GOT3 (cell line): ENCODE measurements at places on chromosomes 4 and X.

- DNase-seq: no peak
Observed at GRCh38 chr4:30763321-30763727, 43.2 kb downstream of the PCDH7 start.

- DNase-seq: no peak
Observed at GRCh38 chrX:2781226-2781571, 29.4 kb downstream of the XG start.

DNA sequence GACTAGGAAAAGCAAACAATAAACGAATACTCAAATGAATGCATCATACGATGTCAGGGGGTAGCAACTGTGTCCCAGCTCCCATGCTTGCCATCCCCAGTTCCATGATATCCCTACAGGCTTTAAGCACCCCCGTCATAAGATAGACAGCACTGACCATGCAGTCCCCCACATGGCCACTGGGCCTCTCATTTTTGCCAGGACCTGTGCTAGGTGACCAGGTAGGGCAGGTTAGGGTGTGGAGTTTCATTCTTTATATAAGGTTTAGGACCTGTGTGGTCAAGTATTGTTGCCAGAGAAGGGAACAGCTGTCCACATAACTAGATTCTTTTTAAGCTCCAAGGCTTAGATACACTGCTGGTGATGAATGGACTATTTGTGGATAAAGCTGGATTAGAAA is 9.7 kb downstream of the PPEF2 start:
- no peak for DNase-seq

DNA sequence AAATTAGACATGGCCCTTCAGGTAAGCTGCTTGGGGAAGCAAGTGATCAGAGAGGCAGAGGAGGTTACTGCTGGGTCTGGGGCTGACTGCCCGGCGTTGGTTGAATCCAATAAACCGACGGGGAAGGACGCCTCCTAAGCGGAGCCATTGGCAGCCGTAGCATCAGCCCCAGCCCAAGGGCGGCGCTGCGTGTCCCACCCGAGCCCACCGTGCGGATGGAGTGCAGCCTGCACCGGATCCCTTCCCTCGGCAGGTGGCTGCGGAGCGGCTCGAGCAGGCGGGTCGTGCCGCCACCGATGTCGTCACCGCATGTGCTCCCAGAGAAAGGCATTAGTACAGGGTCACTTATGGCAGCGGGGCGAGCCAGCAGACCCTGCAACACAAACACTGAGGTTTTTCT is 82.1 kb downstream of the ALPK1 start:
- no peak for DNase-seq

GRCh38 chr4:1137850-1138249 is 24.5 kb upstream of the RNF212 start:
- no peak for DNase-seq

- no peak for DNase-seq
Observed at GRCh38 chrX:43741843-43742573, 85.9 kb downstream of the MAOA start.

DNA sequence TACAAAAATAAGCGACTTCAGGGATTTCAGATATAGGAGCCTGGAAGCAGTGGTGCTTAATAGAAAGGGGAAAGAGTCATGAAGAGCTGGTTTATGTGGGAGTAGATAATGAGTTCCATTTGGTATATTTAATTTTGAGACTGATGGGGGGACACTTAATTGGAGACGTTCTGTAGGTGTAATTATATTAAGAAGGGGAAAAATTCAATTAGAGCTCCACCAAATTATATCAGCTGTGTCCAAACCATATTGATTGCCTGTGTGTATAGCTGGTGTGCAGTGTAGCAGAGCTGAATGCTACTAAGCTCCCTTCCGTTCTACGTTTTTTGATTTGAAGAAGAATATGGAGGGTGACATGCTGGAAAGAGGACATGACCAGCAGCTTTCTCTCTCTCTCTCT is 282.3 kb downstream of the DMD start:
- DNase-seq: no peak

GRCh38 chr4:24625091-24625490 is 40.7 kb upstream of the DHX15 start:
- no peak for DNase-seq

- DNase-seq: no peak
Observed at GRCh38 chrX:42797651-42798269, 19.8 kb upstream of the PPP1R2C start.

DNA sequence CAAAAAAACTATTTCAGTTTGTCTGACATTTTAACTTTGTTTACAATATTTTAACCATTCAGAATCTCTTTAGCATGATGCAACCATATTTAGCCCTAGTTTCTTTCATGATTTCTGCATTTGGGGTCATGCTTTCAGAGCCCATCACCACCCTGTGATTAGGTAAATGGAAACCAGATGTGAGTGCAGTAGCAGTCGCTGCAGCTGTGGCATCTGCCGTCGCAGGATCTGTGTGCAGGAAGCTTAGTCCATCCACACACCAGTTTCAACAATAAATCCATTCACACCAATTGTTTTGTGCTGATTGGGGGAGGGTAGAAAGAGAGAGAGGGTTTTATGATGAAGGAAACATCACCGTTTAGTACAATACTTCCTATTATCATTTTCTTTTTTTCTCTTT is 130.5 kb downstream of the CPEB2 start:
- DNase-seq: no peak

DNA sequence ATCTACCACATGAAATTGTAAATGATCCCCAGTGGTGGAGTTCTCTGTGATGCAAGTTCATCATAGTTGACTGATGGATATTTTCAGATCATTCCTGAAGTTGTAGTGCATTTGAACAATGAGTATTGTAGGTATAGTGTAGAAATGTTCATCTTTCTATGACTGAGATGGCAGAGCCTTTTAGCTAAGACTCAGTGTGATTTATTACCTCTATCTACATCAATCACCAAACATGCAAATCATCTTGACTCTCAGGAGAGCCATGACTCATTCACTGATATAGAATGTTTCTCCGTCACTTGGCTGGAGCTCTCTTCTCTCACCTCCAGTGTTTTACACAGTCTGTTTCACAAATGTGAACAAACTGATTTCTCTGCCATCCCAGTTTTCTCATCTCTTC is 392.6 kb downstream of the IL1RAPL1 start:
- DNase-seq: no peak

- DNase-seq: no peak
Observed at GRCh38 chr4:33850371-33850902, 2393.9 kb downstream of the ARAP2 start.

DNA sequence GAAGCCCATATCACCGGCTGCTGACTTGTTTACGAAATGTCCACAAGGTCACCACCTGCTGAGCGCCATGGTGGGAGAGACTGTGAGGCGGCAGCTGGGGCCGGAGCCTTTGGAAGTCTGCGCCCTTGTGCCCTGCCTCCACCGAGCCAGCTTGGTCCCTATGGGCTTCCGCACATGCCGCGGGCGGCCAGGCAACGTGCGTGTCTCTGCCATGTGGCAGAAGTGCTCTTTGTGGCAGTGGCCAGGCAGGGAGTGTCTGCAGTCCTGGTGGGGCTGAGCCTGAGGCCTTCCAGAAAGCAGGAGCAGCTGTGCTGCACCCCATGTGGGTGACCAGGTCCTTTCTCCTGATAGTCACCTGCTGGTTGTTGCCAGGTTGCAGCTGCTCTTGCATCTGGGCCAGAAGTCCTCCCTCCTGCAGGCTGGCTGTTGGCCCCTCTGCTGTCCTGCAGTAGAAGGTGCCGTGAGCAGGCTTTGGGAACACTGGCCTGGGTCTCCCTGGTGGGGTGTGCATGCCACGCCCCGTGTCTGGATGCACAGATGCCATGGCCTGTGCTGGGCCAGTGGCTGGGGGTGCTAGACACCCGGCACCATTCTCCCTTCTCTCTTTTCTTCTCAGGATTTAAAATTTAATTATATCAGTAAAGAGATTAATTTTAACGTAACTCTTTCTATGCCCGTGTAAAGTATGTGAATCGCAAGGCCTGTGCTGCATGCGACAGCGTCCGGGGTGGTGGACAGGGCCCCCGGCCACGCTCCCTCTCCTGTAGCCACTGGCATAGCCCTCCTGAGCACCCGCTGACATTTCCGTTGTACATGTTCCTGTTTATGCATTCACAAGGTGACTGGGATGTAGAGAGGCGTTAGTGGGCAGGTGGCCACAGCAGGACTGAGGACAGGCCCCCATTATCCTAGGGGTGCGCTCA is 8.7 kb upstream of the MSANTD1 start:
- DNase-seq: no peak

- no peak for DNase-seq
Observed at GRCh38 chr4:47486231-47486673, 1.2 kb downstream of the ATP10D start.
